ENCODE measurements at places on chromosomes 12 and 14.

DNA sequence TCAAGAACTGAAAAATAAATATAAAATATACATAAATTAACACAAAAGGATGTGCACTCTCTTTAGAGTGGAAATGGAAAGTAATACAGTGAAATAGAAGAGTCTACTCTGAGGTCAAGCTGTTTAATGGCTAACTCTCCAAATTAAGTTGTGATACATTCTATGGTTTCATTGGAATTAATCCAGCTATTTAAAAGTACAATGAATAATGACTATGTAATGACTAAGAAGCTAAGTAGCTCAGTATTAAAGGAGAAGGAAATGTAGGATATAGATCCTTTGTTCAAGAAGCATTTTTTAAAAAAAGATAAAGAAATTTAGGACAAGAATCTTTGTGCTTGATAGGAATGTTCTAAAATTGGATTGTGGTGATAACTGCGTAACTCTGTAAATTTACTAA is 85.3 kb downstream of the LRP6 start:
- no peak for DNase-seq

DNA sequence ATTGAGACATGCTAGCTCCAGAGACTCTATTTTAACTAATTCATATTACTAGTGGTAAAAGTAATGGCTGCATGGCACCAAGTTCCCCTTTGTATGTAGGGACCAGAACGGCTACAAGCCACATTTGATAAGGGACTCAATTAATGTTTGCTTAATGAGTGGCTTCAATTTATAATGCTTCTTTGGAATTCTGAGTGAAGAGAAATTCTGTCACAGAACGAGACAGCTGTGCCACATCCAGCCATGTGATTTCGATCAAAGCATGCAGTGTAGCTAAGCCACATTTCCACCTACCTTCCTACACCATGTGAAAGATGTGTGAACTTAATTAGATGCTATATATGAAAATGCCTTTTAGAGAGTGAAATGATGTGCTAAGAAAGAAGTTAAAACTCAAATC is 217.4 kb downstream of the ACSS3 start:
- no peak for DNase-seq

DNA sequence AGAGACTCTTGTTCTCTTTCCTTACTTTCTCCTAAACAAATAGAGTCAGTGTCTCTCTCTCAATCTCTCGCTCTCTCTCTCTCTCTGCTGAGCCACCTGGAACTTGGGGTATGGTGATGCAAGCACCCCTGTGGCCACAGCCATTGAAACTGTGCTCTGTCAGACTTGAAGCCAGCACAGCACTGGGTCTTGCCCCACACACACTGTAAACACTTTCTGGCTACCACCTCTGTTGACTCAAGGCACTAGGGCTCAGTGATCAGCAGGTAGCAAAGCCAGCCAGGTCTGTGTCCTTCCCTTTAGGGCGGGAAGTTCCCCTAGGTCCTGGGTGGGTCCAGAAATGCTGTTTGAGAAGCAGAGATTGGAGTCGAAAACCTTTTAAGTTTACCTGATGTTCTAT is 125.9 kb upstream of the GARIN6 start:
- no peak for DNase-seq

GRCh38 chr12:121915841-121916321 is 2.5 kb upstream of the CFAP251 start:
- no peak for DNase-seq

GRCh38 chr12:107178776-107179175 is 85.4 kb upstream of the CRY1 start:
- DNase-seq = no peak

GRCh38 chr14:100131181-100131580 is 28.3 kb downstream of the DEGS2 start:
- no peak for DNase-seq

DNA sequence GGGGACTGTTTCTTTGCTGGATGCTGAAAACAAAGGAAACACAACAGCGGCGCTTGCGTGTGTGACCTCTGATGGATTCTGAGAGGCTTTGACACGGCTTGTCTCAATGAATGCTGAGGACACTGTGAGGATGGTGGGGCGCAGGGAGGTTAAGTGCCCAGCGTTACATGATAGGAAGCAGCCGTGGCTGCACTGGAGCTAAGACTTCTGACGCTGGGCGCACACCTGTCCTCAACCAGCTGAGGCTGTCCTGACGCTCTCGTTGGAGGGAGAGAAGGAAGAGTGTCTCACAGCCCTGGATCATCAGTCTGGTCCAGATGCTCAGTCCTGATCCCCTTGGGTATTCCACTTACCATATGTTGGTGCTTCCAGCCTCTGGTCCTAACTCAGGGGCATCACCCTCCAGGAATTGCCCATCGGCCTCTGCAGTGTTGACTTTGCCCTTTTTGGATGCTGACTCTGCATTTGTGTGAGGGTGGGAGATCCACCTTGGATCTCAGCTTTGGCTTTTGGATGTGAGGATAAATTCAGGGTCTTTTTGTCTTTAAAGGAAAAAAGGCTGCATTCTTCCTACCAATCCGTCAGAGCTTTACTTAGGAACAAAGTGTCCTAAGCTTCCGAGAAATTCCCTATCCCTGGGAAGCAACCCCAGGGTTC is 125.2 kb downstream of the ZNF664 start:
- peak; percentile 89 for DNase-seq
